ENCODE measurements at places on chromosomes 2 and 18.
A peak's percentile ranks its signal among the peaks of the same experiment; 100 is the strongest.

DNA sequence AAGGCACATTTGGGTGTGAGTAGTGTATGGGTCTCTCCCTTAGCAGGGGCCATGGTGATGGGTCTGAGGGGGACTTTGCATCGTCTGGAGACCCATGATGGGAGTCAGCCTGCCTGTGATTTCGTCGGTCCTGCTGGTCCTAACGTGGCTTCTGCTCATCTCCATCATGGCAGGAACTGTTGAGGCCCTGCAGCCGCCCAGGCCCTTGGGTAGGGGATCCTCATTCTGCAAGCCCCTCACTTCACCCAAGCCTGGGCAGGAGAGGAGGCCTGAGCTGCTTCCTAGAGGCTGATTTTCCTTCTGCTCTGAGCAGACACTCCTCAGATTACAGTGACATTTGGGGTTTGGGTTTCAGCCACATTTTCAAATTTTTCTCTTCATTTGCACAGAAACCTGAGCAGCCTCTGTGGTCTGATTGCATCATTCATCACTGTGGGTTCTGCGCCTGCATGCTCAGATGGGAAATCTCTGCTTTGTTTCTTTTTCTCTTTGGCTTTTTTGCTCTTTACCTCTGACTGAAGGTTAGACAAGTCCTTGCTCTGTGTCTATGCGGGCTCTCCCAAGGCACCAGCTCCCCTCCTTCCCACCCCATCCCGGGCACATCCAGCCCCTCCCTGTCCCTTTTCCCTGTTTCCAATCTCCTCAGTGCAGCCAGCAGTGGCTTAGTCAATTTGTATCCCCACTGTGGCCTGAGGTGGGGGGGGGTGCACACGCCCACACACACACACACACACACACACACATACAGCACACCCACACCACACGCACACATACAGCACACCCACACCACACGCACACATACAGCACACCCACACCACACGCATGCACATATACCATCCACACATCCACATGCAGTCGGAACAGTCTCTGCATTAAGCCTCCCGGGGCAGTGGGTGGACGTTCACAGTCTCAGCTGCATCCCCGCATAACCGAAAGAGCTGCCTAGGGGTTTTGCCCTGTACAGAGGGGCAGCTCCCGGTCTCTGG, 305.4 kb upstream of the HS6ST1 start:
- no peak for DNase-seq

DNA sequence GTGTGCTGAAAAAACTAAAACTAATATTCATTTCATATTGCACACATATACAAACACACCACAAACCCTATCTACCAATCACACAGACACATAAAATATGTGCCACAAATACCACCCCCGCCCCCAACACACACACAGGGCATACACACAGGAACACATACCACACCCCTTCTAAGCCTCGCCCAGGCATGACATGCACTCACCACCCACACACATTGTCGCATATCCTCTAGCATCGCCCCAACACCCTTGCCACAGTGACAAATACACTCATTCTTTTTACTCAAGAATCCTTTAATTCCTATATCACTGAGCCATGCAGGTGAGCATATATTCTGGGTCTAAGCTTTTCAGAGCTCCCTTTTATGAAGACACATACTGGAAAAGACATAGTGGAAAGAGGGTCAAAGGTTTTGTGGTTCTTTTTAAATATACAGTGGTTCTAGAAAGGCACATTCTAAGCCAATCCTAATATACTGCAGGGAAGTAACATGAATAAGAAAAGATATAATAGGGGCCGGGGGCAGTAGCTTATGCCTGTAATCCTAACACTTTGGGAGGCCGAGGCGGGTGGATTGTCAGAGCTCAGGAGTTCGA, 24.5 kb upstream of the LCLAT1 start:
- DNase-seq = peak; percentile 71

- no peak for DNase-seq
These were observed 129.7 kb downstream of the MAP3K20 start for GRCh38 chr2:173205375-173205774.

DNA sequence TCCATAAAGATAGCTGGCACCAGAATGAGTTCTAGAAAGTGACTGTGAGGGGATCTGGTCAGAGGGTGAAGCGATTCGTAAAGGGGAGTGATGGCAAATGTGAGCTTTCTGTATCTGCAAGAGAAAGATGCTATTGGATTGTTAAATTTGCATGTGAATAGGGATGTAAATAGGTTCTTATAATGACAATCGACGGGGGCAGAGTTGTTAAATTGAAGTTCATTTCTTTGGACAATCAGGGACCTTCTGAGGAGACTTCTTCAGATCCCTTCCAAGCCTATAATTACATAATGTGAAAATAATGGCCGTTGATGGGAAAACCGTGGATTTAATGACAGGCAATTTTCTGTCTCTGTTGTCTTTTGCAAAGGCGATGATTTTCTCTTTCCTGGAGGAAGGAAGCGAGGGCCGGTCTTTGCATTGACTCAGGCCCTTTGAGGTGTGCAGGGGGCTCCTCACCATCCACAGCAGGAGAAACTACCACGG, 52.2 kb upstream of the TMEM18 start:
- no peak for DNase-seq

DNA sequence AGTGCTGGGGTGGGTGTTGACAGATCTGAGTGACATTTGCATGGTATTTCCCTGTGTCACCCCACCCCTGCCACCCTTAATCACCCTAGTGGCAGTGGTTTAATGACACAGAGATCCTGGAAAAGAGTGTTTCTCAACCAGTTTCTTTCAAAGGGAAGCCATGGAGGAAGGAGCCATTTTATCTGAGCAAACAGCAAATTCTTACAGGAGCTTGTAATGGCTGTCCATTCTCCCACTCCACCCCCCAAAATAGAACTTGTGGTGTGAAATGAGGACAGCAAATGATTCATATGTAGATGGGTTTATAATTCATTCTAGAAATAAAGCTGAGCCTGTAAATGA, 51.5 kb downstream of the CDC42EP3 start:
- DNase-seq = no peak

GRCh38 chr18:78180741-78181140, 798.9 kb upstream of the SALL3 start:
- no peak for DNase-seq

GRCh38 chr2:231197706-231198290, 633 bp upstream of the ARMC9 start:
- DNase-seq = no peak

DNA sequence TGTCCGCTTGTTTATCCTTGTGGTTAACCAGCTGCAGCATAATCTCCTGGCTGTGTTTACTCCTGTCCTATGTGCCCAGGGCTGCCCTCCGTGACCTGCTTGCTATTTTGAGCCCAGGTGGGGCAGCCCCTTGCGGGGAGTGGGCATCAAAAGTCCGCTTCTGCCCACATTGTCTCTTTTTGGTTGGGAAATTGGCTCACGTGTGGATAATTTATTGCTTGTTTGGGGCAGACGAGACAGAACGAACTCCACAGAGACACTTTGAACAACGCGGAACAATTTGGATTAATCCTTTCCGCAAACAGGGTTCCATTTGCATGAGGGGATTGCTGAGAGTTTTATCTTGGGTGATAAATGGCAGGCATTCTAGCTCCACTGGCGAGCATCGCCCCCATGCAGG, 8.1 kb upstream of the CXCR4 start:
- no peak for DNase-seq

DNA sequence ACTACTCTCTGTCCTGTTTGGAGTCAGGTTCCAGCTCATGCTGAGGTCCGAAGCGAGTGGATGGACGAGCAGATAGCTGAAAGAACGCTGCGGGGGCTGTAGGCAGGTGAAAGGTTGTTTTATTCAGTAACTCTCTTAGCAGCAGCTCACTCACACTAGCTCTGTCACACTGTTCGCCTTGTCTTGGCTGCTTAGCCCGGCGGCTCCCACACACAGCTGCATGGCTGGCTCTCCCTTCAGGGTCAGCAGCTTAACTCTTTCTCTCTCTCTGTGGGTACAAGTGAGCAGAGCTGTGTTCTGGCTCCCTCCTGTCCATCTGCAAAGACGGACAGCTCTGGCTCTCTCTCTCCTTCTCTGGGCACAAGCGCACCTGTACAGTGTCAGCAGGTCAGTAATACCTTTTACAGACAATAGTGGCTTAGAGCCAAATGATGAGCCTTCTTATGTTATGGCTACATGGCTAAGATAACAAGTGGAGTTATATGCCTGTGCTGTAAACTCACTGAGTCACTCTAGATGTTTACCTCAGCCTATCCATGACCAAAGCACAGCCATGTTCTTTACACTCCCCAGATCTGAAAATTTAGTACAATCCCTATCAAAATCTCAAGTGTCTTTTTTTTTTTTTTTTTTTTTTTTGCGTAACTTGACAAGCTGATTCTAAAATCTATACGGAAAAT, 149.3 kb downstream of the GALNT1 start:
- no peak for DNase-seq

DNA sequence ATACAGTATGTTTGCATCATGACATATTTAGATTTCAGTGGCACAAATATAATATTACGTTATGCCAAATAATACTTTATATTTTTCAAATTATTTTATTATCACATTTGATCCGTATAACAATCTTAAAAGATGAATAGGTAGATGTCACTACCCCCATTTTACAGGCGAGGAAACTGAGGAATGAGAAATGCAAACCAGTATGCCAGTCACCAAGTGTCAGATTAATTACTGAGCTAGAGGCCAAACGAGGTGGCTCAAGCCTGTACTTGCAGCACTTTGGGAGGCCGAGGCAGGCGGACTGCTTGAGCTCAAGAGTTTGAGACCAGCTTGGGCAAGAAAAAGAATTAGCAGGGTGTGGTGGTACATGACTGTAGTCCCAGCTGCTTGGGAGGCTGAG, 17.4 kb upstream of the YES1 start:
- DNase-seq = no peak

DNA sequence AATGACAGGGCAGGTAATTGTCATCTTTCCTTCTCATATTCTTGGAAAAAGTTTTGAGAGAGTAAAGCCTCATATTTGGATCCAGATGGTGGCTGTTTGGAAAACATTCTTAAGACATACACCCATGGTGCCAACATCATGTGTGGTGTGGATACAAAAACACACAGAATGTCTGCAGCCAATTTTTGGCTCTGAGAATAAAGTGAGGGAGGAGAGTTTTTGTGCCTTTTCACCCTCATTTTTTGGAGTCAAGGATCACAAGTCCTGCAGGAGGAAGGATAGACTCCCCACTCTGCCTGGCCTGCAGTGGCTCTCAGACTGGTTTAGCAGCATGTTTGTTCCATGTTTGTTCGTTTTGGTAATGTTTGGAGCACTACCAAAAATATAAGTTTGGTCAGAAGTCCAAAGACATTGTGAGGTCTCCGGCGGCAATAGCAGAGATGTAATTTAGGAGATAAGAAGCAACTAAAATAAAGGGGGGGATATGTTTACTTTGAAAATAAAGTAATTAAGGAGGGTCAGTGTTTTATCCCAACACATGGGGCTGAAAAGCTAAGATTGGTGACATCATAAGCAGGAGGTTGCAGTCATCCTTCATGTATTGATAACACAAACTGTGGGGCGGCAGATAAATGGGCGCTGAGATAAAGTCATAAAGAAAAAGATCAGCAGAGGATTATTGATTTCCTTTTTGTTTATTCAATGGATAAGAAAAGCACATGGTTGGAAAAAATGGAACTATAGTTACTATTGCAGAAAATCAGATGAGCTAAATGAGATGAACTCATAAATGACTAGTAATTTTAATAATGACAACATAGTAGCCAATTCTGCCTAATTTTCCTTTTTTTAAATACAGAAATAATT, 655 bp downstream of the NOSTRIN start:
- DNase-seq = no peak

GRCh38 chr2:159185401-159186130, 100.9 kb downstream of the WDSUB1 start:
- DNase-seq = no peak

DNA sequence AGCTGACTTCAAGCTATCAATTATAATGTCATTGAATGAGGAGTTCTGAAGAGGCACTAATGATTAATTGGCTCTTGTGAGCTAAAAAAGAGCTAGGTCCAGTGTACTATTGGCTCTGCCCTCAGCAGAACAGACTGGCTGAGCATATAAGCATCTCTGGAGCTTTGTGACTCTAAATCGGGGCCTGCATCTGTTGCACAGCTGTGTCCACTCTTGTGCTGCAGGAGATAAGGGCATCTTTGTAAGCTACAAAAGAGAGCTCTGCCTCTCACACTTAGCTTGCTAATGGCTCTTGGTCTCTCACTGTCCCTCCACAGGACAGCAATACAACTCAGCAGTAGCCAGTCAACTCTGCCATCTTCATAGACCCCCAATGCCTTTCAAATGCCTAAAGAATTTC, 61.5 kb upstream of the L3MBTL4 start:
- DNase-seq = no peak

- DNase-seq = no peak
These were observed 13.2 kb downstream of the NABP1 start for GRCh38 chr2:191691016-191691735.

DNA sequence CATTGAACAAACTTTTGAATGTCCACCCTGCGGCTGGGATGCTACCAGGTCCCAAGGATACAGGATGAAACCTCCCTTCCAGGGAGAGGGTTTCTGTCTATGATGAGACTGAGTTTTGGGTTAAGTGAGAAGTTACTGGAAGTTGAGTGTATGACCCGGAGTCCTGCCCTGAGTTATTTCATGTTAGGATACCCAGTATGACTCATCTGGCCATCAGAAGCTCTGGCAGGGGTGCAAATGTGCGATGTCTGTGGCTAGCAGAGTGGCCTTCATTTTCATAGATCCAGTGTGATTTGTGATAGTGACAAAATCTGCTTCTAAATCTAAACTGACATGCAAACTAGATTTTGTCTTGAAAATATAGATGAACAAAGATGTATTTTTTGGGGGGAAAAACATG, 55.3 kb downstream of the KCTD1 start:
- no peak for DNase-seq
